ENCODE measurements at places on chromosomes 5 and 9.

- DNase-seq, result no peak
Measured at GRCh38 chr5:645421-645820, 33.3 kb downstream of the CEP72 start.

DNA sequence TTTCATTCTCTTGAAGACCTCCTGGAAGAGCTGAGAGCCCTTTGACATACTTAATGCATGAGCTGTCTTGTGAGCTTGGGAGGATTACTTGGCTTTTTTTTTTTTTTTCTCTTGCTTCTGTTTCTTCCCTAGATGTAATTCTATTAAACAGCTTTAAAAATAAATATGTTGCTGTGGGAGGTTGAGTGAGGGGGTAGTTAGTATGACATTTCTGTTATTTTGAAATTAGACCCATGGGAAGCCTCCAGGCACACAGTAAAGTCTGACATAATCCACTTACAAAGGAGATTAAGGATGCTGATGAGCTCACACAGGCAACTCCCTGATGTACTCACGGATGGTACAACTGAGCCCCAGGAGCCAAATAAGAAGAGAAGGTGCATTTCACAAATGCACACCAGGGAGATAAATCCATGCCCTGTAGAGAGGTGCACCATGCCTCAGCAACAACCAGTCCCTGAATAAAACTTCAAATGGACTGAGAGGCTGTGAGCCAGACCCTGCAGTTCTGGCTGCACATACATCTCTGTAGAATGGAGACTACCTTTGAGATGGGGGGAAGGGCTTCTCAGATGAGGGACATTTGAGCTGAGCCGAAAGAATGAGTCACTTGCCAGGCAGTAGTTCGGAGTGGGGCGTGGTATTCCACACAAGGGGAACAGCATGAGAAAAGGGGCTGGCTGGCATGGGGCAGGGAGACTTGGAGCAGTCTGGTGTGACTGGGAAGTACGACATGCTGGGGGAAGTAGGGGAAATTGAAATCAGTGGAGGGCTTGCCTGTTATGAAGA, 68.7 kb downstream of the ACTL7B start:
- DNase-seq, result no peak

GRCh38 chr5:18802336-18802735, 1168.1 kb downstream of the TAF11L14 start:
- no peak for DNase-seq

- no peak for DNase-seq
Measured at GRCh38 chr9:8133606-8134005, 334.0 kb upstream of the DMAC1 start.

- no peak for DNase-seq
Measured at GRCh38 chr9:137520614-137521404, 29.4 kb downstream of the PNPLA7 start.

GRCh38 chr5:148898413-148899075, 72.1 kb downstream of the ADRB2 start:
- DNase-seq, result no peak

DNA sequence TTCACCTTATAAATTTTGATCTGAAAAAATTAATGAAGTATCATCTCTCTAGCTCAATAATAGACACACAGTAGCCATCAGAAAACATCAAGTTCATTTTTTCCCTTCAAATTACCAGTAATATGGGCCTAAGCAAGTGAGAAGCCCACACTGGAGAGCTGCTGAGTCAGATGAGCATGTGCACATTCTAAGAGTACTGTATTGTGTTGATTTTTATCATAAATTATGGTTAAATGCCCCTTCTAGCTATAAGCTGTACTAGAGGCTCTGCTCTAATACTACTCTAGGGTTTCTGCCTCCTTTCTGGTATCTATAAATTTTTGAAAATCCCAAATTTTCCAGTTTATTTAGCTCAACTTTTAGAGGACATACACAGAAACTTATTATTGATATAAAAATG, 42.1 kb upstream of the TYRP1 start:
- no peak for DNase-seq

- DNase-seq, result peak; percentile 58
Measured at GRCh38 chr5:31186672-31187267, 6.7 kb upstream of the CDH6 start.

DNA sequence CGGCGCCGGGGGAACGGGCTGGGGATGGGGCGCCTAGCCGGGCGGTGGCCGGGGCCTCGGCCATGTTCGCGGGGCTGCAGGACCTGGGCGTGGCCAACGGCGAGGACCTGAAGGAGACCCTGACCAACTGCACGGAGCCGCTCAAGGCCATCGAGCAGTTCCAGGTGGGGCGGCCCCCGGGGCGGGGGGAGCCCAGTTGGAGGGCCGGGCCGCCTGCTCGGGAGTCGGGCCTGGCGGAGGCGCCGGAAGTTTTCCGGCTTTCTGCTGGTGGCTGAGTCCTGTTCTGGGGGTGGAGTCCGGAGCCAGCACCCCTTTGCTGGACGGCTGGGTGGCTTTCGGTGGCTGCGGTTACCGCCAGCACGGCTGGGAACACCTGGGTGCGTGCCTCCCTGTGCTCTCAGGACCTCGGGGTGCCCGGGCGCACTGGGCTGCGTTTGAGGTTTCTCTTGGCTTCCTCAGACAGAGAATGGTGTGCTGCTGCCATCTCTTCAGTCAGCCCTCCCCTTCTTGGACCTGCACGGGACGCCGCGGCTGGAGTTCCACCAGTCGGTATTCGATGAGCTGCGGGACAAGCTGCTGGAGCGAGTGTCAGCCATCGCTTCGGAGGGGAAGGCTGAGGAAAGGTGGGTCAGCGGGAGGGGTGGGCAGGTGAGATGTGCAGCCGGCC, 454 bp downstream of the NELFB start:
- no peak for DNase-seq

GRCh38 chr9:135589596-135590485, 28.3 kb downstream of the PAEP start:
- no peak for DNase-seq

DNA sequence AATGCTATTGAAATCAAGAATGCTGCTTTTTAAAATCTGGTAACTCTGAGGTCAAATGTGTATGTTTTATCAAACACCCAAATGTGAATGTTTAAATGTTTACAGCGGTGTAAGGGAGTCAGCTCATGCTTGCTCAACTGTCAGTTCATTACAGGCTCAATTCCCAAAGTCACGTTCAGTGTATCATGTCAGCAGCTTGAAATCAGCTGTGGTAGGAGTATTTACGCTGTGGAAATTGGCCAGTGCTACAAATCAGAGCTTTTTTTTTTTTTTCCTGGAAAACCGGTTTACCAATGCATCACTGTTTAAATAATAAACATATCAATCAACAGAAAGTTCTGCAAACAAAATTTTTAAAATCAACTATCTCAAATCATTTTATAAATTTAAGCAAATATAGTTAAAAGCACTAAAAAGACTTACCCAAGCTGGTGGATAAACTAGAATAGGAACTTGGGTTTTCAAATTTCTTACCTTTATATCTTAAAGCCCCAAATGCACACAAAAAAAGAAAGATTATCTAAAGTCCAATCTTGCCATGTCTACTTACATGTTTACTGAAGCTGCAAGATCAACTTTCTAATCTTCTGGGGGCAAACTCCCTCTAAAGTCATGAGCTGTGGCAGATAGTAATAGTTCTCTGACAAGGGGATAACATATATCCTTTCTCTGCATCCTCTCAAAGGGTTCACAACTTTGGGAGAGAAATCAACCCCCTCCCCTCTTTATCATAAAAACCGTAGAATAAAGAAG, 57.6 kb upstream of the GRAMD2B start:
- DNase-seq, result no peak

DNA sequence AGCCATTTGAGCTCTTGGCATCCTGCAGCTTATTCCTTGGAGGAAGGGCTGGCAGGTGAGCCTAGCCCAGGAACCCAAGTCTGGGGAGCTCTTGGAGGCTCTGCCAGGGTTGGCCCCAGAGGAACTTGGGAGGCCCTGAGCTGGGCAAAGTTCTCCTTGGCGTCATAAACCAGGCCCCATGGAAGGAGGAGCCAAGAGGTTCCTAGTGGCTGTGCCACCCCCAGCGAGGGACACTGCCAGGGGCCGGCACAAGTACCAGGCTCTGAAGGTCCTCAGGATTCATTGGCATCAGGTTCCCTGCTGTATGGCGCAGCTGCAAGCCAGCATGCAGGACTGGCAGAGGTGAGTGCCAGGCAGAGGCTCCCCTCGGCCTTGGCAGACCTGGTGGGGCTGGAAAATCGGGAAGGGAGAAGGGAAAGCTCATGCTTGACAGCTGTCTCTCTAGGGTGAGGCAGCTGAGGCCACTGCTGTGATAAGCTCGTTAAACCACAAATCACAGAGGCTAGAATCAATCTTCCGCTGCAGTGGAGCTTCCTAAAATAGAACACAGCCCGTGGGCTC, 54.6 kb upstream of the SYNPO start:
- no peak for DNase-seq

GRCh38 chr5:126234563-126235195, 188.5 kb upstream of the GRAMD2B start:
- DNase-seq, result no peak

DNA sequence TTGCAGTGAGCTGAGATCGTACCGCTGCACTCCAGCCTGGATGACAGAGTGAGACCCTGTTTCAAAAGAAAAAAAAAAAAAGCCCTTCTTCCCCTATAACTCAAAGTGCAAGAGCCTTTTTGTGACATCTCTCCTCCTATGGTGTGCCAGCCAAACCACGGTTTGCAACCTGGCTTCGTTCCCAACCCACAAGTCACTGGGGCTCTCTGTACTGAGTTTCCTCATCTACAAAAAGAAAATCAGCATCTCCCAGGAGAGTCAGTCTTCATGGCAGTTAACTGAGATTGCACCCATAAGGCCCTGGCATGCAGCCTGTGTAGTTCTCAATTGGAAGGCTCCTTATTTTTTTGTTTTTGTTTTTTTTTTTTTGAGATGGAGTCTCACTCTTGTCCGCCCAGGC, 14.8 kb downstream of the ODF2 start:
- peak; percentile 93 for DNase-seq

- DNase-seq, result no peak
Measured at GRCh38 chr5:102975045-102975444, 144.9 kb downstream of the GIN1 start.

- DNase-seq, result no peak
Measured at GRCh38 chr5:59149271-59149670, 566.4 kb downstream of the RAB3C start.

DNA sequence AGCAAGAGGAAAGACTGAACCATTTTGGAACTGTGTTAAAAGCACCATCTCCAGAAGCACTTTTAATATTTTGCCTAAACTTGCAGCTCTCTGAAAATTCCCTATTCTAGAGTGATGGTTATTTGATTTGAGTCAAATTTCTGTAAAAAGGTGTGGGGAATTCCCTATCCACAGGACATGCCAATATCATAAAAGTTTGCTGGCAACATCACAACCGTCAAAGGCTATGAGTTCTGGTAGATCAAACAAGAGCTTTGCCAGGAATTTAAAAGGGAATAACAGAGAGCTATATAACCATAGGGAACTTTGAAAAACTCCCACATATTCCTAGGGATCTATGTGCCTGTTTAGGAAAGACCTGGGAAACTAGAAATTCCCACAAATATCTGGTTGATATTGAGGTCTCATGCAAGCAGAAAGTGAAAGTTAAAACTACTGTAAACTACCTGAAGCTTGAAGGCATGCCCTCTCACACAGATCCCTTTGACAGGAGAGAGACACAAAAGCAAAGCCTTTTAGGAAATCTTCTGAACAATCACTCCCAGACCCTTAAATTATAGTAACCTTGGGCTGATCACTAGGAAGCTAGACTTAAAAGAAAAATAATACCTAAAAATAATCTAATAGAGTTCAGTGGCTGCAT, 549.9 kb downstream of the ANXA1 start:
- DNase-seq, result no peak

- DNase-seq, result no peak
Measured at GRCh38 chr9:85118990-85119755, 449.6 kb downstream of the NTRK2 start.

- DNase-seq, result no peak
Measured at GRCh38 chr9:2173170-2173569, 158.0 kb downstream of the SMARCA2 start.

- no peak for DNase-seq
Measured at GRCh38 chr9:121246821-121247561, 21.0 kb upstream of the GSN start.

DNA sequence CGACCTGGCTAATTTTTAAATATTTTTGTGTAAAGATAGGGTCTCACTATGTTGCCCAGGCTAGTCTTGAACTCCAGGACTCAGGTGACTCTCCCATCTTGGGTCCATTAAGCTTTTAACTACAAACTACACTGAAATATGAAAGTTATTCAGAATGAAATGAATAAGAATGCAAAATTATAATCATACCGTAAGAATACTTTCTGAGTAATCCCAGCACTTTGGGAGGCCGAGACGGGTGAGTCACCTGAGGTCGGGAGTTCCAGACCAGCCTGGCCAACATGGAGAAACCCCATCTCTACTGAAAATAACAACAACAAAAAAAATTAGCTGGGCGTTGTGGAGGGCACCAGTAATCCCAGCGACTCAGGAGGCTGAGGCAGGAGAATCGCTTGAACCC, 1.1 kb upstream of the ORM1 start:
- DNase-seq, result no peak

DNA sequence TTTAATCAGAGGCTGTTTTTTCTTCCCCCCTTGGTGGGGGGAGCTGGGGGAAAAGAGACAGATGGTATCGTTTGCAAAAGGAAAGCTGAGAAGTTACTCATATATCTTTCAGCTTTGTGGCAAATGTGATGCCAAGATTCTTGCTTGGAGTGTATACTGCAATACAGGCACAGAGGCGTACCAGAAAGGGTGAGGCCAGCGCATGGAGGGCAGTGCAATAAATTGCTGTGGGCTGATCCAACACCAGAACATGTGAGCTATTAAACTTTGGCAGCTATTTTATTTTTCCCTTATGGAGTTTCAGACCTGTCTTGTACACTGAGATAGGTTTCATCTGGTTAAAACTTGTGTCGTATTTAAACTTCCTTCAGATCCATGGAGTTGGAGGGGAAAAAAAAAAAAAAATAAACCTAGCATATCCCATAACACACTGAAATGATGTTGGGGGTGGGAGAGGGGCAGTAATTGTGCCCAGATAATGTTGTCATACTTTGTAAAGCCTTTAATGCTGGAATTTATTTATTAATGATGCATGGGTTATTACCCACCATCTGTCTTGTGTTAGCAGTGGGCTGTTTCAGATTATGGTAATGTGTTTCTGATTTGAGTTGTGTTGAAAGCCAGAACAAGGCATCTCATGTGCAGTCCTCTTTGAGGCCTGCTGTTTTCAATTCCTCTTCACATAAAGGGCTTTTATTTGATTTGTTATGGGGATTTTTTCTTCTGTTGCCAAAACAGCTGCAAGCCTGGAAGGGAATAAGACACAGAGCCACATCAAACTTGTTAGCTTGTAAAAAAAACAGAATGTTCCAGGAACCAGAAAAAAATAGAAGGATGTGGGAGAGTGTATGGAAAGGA, 891.3 kb downstream of the TLE1 start:
- DNase-seq, result no peak

DNA sequence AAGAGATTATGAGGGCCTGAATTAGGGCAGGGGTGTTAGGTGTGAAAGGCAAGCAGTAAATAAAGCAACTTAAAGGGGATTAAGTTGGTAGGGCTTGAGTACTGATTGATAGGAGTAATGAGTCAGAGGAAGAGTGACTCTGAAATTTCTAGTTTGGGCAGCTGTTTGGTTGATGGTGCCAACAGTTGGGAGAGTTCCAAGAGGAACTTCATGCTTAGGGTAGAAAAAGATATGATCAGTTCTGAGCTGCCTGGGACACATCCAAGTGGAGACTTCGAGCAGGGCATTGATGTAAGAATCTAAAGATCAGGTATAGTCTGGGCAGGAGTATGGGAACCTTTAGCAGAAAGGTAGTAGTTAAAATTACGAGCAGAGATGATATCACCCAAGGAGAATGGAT, 10.2 kb downstream of the MAMDC2 start:
- peak; percentile 93 for DNase-seq

GRCh38 chr9:120714088-120714845, at the start of gene MEGF9:
Gene MEGF9 (minus strand): TSS chr9:120714470. CDS start chr9:120714358, 112 bp downstream.
- DNase-seq, result peak; percentile 97

Data from hematopoietic multipotent progenitor cell (in vitro differentiated cells).